ENCODE measurements at places on chromosomes 1 and 21.
A peak's percentile ranks its signal among the peaks of the same experiment; 100 is the strongest.

GRCh38 chr21:30882866-30883597, 1.7 kb upstream of the KRTAP11-1 start:
- DNase-seq = no peak

GRCh38 chr21:31845151-31845729, 27.6 kb upstream of the HUNK start:
- DNase-seq = no peak

DNA sequence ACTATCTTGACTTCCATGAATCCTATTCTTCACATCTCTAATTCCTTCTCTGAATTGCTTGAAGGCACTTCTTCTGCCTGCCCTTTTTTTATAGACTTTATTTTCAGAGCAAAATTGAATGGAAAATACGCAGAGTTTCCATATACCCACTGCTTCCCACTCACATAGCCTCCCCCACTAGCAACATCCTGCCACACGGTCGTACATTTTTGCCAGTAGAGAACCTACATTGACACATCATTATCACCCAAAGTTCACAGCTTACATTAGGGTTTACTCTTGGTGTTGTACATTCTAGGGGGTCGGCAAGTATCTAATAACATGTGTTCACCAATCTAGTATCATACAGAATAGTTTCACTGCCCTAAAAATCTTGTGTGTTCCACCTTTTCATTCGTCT, 12.3 kb downstream of the EEIG2 start:
- DNase-seq = no peak

- no peak for DNase-seq
These were observed 64.5 kb upstream of the PRRC2C start for GRCh38 chr1:171420810-171421209.

DNA sequence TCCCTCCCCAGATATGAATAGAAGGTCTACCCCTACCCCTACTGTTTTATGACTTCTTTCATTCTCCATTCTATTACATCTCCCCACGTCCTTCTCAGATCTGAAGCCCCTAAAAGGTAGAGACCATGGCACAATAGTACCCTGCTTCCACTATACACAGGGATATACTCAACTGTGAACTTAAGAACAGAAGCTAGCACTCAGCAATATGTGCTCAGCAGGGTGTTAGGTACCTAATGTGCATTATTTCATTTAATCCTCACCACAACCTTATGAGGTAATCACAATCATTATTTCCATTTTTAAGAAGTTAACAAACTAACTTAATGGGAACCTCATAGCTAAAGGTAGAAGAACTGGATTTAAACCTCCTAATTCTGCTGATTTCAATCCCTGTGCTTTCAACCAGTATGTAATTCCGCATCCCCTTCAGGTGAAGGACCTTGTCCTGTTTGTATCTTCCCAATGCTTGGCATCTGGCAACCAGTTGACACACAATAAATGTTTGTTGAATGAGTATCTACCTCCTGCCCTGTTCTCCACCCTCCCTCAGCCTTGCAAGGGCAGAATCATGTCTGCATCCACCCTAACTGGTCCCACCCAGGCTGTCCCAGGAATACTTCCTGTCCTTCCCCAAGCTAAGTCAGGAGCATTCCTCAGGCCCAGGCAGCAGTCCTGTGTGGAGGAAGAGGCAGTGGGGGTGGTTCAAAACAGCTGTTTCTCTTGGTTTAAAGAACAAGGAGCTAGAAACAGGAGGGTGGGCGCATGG, 6.5 kb downstream of the DENND2D start:
- no peak for DNase-seq

GRCh38 chr1:153494976-153495535, 34.6 kb upstream of the S100A7 start:
- DNase-seq = peak; percentile 62

DNA sequence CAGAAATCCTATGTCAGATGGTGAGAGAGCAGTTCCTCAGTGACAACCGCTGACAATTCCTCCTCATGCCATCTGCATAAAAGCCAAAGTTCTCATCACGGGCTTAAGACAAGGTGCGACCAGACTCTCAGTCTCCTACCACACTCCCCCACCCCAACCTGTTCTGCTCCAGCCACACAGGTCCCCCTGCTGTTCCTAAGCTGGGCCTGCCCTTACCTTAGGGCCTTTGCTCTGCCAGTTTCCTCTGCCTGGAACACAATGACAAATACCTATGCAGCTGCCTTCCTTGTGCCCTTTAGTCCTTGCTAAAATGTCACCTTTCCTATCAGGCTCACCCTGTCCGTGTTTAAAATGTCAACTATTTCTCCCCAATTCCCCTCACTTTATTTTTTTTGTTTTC, 382.2 kb downstream of the NTNG1 start:
- no peak for DNase-seq

DNA sequence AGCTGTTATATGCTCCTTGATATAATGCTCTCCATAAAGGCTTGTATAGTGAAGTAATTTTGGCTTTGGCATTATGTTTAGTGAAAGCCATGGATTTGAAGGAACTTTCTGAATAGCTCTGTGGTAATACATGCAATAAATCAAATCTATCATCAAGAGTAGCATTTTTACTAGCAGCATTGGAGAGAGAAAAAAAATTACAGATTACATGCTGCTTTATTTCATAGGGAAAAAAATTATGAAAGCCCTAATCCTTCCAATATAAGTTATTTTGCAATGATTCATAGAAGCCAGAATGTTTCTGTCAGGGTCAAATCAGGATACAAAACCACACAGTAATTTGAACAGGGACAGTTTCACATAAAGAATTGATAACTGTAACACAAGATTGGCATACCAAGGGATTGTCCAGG, 250.0 kb downstream of the SPATA17 start:
- no peak for DNase-seq

DNA sequence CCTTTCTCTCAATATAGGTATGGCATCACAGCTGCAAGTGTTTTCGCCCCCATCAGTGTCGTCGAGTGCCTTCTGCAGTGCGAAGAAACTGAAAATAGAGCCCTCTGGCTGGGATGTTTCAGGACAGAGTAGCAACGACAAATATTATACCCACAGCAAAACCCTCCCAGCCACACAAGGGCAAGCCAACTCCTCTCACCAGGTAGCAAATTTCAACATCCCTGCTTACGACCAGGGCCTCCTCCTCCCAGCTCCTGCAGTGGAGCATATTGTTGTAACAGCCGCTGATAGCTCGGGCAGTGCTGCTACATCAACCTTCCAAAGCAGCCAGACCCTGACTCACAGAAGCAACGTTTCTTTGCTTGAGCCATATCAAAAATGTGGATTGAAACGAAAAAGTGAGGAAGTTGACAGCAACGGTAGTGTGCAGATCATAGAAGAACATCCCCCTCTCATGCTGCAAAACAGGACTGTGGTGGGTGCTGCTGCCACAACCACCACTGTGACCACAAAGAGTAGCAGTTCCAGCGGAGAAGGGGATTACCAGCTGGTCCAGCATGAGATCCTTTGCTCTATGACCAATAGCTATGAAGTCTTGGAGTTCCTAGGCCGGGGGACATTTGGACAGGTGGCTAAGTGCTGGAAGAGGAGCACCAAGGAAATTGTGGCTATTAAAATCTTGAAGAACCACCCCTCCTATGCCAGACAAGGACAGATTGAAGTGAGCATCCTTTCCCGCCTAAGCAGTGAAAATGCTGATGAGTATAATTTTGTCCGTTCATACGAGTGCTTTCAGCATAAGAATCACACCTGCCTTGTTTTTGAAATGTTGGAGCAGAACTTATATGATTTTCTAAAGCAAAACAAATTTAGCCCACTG, 11.5 kb downstream of the HIPK1 start:
- no peak for DNase-seq

DNA sequence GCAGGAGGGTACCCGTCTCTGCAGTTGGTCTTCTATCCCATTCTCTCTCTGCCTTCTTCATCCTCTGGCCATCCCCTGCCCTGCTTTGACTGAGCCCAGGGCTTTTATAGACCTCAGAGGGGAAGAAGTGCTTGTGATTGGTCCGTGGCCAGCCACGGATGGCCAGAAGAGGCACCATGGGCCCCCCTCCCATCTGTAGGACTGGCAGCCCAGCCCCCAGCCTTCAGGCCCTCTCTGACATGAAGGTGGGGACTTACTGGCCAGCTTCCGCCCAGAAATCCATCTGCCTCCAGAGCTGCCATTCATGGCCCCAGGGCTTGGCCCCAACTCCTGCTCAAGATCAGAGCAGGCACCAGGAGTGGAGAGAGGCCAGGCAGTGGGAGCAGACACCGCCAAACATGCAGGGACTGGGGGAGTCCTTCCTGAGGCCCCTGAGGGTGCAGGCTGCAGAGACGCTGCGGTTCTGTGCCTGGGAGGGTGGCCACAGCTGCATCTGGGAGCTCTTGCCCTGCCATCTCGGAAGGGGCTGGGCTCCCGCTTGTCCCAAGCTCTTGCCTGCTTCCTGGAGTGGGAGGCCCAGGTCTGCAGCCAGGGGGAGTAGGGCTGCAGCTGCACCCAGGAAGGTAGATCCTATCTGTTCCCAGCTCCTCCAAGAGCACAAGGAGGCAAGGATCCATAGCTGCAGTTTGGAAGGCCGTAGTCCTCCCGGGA, 698.6 kb upstream of the B3GALT2 start:
- DNase-seq = no peak

- no peak for DNase-seq
These were observed 144.6 kb downstream of the SLC30A10 start for GRCh38 chr1:219783605-219784235.

DNA sequence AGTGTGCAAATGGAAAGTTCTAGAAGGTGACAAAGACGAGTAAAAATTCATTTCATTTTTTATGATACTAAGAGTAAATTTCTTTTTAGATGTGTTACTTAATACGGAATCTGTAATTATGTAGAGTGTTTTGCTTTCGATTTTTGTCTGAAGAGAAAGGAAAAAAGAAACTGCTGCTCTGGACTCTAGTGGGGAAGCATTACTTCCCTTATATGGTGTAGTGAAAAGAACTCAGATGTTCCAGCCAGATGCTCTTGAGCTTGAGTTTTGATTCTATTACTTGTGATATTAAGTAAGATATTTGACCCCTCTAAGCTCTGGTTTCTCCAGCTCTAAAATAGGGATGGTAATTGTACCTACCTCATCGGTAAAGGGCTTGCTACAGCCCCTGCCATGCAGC, 12.2 kb upstream of the GPR161 start:
- peak; percentile 30 for DNase-seq

DNA sequence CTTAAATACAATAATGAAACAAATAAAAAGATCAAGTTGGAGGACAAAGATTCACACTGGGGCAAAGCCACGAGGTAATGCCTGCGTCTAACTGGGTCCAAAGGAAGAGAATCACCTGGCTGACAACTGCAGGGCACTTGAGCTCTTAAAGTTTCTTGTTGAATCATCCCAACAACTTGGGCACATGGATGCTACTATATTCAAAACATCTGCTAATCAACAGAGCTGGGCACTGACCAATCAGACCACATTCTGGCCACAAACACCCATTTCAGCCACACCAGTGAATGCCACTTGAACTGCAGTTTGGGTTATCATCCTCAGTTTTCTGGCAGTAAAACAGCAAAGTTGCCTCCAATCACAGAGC, 51.0 kb downstream of the ABCA4 start:
- DNase-seq = no peak

DNA sequence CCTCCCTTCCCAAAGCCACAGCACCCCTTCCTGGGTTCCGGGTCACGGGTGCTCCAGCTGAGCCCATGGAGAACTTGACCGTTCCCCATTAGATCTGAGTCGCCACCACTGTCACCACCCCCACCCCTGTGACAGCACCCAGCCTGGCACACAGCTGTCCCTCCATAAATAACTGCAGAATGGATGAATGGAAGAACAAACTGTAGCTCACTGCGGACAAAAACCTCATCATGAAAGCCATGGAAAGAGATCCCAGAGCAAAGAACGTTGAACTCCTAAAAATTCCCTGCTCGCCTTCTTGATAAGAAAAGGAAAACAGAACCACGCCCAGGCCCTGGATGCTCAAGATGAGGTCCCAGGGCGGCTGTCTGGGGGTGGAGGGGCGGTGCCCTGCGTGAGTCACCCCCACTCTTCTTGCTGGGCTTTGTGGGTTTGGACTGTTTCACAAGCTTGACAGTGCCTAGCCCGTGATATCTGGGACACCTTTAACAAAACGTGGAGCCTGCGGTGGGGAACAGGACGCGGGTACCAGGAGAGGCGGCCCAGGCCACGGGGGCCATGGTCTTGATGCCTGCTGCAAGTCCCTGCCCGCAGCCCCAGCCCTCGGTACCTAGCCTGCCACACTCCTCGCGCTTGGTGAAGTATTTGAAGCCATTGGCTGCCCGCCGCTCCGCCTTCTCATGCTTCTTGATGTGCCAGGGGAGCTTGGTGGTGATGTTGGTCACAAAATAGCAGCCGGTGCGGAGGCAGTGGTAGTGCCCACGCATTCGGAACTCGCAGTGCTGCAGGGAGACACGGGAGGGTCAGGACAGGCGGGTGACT, 151.9 kb downstream of the CASZ1 start:
- DNase-seq = no peak

- no peak for DNase-seq
These were observed 128.7 kb upstream of the F3 start for GRCh38 chr1:94670273-94670672.

DNA sequence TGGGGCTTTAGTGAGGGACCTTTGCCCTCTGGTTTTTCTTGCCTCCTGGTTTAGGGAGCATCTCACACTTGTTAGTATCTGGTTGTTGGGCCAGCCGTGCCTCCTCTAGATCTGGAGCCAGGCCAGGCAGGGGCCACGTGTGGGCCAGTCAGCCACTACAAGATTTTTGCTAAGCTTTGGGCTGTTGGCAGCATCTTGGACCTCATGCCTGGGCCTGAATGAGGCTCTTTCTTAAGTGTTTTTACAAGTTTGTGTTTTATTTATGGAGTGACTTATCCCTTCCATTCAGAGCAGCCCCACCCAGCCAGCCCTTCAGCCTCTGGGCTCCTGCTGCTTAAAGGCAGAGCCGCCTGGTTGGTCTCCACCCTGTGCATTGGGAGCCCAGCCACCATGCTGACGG, 1.6 kb upstream of the SH3BGRL3 start:
- no peak for DNase-seq

DNA sequence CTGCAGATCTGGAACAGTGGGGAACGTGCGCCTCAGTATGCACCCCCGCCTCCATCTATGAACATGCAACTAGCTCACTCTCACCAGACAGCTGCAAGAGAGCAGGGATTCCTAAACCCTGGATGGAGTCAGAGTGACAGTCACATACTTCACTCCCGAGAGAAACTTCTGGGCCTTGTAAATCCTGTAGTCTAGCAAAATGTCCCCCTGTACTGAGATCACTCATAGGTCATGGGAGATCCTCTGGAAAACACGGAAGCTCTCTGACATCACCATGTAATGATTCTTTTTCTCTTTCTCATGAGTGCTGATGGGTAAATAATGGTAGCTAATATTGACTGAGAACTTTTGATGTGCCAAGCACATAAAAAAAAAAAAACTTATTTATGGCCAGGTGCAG, 23.4 kb upstream of the TARDBP start:
- DNase-seq = no peak

DNA sequence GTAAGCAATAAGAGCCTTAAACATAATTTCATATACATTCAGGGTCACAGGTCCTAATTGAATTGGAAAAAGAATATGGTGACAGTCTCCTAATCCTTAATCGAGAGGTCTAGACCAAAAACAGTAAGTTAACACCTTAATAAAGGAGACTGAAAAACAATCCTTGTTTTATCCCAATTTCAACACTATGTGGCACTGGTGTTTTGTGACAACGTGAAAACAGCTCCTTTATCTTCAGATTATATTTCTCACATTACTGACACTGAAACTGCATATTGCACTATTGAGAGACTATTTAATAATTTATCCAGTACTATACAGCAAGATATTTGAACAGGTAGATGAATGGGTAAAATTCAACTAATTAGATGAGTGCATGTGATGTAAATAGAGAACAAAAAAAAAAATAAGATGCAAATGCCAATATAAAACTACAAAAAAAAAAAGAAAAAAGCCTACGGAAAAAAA, 34.1 kb downstream of the TP53BP2 start:
- DNase-seq = no peak

GRCh38 chr1:24955779-24956365, 25.8 kb upstream of the RUNX3 start:
- DNase-seq = no peak
